NCI-H1930 (cell line): ENCODE measurements at places on chromosomes 3 and 15.

DNA sequence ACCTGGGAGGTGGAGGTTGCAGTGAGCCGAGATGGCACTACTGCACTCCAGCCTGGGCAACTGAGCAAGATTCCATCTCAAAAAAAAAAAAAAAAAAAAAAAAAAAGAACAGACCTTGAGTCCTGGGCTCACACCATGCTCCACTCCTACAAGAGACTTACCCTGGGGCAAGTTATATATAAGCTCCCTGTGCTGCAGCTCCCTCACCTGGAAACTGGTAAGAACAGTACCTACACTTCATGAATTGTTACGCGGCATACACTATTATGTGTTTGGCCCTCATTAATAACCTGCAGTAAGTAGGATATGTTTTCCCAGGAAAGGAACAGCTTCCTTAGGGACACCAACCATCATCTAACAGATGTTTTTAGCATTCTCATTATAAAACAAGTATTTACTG is 119.6 kb downstream of the FMN1 start:
- DNase-seq = no peak

DNA sequence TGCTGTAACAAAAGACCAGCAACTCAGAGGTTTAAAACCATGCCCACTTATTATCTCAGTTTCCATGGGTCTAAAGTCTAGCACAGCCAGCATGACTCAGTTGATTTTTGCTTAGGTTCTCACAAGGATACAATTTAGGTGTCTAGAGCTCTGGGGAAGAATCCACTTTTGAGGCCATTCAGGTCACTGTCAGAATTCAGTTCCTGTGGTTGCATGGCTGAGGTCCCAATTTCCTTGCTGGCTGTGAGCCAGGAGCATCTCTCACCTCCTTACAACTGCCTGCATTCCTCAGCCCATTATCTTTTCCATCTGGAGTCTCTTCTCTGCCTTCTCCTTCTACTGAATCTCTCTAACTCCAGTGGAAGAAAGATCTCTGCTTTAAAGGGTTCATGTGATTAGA is 240.5 kb upstream of the CFAP20DC start:
- no peak for DNase-seq

- DNase-seq = no peak
Observed at GRCh38 chr15:49148727-49149126, 6.7 kb downstream of the COPS2 start.

- no peak for DNase-seq
Observed at GRCh38 chr15:52642386-52643361, 36.5 kb downstream of the ATOSA start.

DNA sequence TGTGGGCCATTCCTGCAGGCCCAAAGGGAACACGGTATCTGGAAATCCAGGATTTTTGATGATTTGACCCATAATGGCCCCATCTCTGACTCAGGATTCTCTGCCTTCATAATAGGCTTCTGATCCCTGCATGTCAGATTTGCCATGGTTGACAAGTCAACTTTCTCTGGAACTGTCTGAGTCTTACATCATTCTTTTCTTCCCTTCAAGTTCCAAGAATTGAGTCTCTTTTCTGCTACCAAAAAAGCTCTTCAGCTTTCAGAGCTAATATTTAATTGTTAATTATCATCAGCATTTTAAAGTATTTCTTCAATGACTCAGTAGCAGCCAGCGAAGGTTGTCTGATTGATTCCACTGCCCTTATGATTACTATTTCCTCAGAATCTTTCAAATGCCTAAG is 244.4 kb upstream of the COL8A1 start:
- no peak for DNase-seq

GRCh38 chr3:2945121-2945520 is 165.1 kb downstream of the IL5RA start:
- DNase-seq = no peak

DNA sequence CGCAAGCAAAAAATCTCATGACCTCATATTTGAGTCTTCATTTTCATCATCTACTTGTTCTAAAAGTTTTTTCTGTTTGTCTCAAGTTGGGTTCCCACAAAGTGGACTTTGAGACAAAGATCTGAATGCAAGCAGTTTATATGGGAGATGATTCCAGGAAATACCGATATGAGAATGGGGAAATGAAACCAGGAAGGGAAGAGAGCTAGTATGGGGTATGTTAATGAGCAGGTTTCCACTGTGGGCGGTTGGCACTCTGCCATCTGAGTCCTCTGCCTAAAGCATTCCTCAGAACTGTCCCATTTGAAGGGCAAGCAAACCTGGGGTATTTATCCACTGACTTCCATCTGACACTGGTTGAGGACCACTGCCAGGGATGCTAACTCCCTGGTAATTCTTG is 8.8 kb downstream of the ADPRH start:
- DNase-seq = no peak

- DNase-seq = no peak
Observed at GRCh38 chr3:101603184-101603583, 29.2 kb downstream of the PCNP start.

GRCh38 chr3:137796993-137797392 is 32.9 kb downstream of the SOX14 start:
- no peak for DNase-seq
